ENCODE measurements at places on chromosomes 4 and X.
A peak's percentile ranks its signal among the peaks of the same experiment; 100 is the strongest.

GRCh38 chr4:38062776-38063097 lies 102.5 kb downstream of the PTTG2 start:
- DNase-seq, result no peak

DNA sequence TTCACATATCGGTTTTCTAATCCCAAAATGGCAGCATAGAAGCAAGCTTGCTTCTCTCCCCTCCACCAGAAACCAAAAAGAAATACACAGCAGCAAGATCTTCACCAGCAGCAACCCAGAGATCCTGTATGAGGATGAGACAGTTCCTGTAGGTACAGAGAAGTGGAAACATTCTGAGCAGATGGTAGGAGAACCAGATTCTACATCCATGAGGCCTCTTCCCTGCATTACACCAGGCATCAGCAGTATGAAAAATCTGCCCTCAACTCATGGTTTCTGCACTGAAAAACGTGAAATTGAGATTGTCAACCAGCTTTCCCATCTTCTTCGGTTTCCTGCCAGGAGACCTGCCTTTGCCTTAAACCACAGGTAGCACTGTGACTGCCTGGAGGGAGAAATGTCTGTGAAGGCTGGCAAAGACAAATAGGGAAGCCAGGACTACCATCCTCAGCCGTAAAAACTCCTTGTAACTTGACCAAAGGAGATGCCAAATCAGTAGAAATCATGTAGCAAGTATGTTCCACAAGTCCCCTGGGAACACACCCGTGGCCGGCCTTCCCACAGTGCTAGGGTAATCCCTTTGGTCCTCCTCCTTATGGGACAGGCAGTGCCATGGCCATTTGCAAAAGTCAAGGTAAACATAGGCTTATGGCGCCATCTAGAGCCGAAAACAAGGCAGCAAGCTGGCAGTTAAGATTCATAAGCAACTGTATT lies 24.0 kb upstream of the MTHFD2L start:
- DNase-seq, result peak; percentile 56

- no peak for DNase-seq
Observed at GRCh38 chr4:78650106-78651024, 98.8 kb downstream of the ANXA3 start.

GRCh38 chrX:64427787-64428186 lies 32.5 kb upstream of the MTMR8 start:
- no peak for DNase-seq

DNA sequence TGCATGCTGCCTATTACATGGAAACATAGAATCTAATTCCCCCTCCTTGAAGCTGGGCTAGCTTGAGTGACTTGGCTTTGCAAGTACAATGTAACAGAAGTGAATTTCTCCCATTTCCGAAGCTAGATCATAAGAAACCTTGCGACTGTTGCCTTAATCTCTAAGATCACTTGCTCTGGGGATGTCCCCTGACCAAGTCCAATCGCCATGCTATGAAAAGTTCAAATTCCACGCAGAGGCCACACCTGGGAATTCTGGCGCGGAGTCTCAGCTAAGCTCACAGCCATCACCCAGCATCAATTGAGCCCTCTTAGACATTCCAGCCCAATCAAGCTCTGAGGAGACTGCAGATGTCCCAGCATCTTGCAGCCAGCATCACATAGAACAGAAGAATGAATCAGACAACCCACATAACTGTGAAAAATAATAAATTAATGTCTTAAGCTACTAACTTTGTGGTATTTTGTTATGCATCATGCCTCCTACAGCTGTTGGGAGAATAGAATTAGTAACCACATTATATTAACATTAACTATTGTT lies 27.0 kb downstream of the GPM6A start:
- no peak for DNase-seq

DNA sequence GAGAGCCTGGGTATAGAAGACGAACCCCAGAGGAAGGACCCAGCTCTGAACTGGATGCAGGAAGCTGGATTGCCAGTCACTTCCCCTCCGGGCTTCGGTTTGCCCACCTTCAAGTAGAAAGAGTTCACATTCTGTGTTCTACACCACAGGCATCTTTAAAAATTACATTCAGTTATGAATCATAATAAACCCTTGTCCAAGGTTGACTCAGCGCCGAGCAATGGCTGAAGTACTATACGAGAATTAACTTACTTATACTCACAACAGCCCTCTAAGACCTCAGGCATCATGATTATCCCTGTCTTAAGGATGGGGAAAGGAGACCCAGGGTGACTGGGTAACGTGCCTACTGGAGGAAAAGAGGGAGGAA lies 72.5 kb downstream of the EVC2 start:
- no peak for DNase-seq

DNA sequence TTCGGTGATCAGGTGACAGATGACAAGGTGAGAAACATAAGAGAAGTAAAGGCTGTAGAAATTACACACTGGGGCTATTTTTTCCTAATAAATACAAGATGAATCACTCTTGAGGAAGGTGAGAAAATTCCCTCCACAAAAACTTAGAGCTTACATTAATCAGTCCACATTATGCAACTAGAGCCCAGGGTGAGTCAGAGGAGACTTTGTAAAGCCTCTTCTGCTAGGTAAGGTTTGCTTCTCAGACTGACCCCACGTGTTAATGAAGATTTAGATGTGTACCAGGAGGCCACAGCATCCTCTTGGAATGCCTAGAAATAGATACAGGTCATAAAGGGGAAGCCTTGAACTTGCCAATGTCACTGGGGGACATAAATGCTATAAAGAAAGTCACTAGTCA lies 396.0 kb upstream of the SMIM31 start:
- DNase-seq, result no peak

GRCh38 chrX:140504371-140505324 lies at the start of gene SOX3:
Gene SOX3 (minus strand): TSS chrX:140505069. CDS start chrX:140505060, 9 bp downstream.
- no peak for DNase-seq

DNA sequence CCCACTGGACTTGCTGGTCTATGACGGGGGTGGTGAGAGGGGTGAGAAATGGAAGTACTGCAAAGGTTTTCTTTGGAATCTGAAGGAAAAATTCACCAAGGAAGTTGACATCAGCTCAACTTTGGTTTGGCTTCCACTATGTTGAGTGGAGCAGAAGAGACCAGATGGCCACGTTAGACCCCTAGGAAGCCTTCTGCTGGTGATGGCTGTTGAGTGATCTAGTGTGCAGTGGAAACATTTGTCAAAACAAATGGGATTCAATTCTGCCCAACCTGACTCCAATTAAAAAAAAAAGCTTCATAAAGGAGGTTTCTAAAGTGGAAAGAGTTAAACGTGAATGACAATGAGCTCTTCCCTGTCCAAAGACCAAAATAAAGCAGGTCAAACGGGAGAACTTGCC lies 25.7 kb downstream of the SEL1L3 start:
- no peak for DNase-seq

DNA sequence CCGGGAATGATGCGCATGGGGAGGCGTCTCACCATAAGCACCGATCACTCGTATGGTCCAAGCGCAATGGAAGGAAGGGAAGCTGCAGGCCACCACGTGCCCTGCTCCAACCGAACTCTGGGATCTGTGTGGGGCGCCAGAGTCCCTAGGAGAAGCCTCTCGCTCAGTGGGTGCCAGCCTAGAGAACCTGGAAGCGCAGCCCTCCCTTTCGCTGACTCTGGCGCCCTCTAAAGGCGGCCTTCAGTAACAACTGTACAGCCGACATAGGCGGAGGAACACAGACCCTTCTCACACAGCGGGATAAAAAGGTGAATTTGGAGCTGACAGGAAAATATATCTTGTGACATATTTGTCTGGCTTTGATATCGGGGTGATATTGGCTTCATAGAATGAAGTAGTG lies 76.0 kb downstream of the INTS6L start:
- peak; percentile 2 for DNase-seq

GRCh38 chr4:81030061-81030980 lies at the start of gene BMP3:
Gene BMP3 (plus strand): TSS chr4:81030708. CDS start chr4:81031285, 577 bp downstream.
- peak; percentile 70 for DNase-seq

DNA sequence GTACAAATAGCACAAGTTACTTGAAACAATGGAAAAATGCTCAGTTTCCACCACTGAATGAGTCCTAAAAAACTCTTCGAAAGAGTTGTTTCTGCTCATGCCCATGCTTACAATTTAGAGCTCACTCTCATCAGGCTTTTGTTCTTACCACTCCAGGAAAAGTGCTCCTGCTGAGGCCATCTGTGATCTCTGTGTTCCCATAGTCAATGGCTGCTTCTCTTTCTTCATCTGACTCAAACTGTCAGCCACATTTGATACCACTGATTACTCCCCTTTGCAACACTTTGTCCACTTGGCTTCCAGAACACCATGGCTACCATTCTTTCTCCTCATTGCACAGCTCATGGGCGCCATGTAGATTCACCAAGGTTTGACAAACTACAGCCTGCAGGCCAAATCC lies 80.0 kb upstream of the SLC34A2 start:
- peak; percentile 5 for DNase-seq

DNA sequence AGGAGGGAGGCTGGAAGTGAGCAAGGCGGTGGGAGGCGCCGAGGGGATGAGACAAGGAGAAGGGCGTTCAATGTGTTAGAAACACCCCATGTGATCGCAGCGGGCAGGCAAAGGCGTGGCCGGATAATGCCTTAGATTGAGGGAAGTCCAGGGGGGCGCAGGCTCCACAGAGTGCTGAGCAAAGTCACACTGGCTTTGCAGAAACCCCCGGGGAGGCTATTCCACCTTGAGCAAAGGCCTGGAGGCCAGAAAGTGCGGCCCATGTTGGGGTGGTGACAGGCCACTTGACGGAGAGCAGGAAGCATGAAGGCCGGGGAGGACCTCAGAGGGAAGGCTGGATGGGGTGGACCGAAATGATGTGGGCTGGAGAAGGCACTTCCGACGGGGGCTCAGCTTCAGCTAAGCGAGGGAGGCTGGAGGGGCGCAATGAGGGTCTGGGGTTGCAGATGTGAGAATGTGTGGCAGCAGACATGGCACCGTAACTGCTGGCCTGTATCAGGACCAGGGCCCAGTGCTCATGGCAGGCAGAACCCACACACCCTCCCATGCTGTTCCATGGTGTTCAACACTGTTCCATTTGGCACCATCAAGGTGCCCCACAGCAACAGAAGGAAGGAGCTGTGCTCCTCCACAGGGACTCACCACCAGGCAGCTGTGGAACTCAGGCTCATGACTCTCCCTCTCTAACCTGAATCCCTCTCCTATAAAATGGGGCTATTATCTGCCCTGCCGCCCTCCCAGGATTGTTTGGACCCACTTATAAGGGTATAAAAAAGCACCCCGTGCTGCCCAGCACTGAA lies 50.3 kb downstream of the HMX1 start:
- DNase-seq, result no peak

DNA sequence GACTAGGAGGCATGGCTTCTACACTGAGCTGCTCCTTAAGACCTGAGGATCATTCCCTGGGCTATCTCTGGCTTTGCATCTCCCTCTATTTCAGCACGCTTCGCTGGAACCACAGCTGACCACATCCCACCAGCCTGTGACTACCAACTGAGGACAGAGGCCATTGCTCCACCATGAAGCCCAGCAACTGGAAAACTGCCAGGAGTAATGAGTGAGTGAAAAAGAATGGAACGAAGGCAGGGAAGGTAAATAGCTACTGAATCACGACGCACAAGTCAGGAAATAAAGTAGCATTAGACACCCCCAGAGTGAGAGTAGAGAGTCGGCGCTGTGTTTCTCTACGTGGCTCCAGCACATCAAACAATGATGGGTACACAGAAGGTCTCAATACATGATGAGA lies 314.7 kb downstream of the LDB2 start:
- DNase-seq, result no peak

DNA sequence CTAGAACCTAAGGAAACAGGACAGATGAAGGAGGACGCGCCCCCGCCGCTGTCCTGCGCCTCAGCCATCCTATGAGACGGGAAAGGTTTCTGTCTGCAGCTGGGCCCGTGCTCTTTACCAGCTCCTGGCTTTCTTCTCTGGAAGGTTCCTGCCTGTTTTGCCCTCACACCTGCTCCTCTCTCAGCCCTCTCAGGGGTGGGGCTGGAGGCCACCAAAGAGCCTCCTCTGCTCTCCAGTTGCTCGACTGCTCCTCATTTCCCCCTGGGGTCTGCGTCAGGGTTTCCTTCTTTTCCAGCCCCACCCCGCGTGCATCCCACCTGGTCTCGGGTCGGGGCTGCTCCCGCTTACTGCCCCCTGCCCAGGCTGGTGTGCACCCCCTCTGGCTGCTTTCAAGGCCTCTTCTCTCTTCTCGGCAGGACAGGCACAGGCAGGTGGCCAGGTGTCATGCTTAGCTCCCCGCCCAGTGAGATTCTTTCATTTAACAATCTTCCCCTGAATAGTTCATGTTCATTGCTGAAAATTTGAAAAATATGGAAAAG lies 4.6 kb downstream of the HTT-AS start:
- no peak for DNase-seq

GRCh38 chr4:113835005-113835404 lies 73.5 kb upstream of the CAMK2D start:
- no peak for DNase-seq

GRCh38 chrX:131942034-131942433 lies 81.1 kb upstream of the STK26 start:
- DNase-seq, result no peak

DNA sequence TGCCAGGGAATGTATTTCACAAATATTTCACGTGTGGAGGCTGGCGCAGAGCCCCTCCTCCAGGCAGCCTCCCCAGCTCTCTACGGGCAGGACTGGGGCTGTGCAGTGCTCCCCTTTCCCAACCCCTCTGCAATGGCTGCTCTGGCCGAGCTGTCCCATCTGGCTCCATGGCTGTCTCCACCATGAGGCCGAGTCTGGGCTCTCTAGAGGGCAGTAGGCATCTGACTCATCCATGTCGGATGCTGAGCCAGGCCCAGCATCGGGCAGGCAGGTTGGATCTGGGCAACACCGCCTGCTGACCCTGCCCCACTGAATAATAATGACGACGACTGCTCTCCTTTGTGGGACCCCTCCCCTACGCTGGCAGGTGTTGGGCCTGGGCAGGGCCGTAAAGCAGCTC lies 11.0 kb upstream of the SH3TC1 start:
- DNase-seq, result no peak

DNA sequence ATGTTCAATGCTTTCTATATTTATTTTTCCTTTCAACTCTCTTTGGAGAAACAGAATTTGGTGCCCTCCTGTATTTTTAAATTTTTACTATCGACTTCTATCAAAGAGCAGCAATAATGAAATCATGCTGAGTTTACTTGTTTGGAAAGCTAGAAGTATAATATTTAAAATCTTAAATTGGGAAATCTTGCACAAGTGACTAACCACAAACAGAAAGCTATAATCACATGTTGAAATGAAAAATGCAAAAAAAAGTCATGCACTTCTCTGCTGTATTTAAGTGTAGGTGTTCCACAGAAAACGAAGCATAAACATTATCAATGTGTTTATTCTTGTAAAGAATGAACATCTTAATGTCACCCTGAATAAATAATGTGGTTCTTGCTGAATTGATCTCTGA lies 306.1 kb downstream of the PCDH18 start:
- no peak for DNase-seq

- DNase-seq, result no peak
Observed at GRCh38 chr4:33722254-33722653, 2522.1 kb downstream of the ARAP2 start.

GRCh38 chr4:124201636-124202035 lies 510.9 kb downstream of the ANKRD50 start:
- DNase-seq, result no peak

- no peak for DNase-seq
Observed at GRCh38 chrX:112947981-112948615, 107.5 kb upstream of the AMOT start.
